ENCODE measurements at places on chromosomes 2 and 18.

GRCh38 chr2:134120406-134120732 is 133.5 kb upstream of the MGAT5 start:
- DNase-seq: no peak

GRCh38 chr2:10478298-10478625 is 30.1 kb upstream of the ODC1 start:
- no peak for DNase-seq

DNA sequence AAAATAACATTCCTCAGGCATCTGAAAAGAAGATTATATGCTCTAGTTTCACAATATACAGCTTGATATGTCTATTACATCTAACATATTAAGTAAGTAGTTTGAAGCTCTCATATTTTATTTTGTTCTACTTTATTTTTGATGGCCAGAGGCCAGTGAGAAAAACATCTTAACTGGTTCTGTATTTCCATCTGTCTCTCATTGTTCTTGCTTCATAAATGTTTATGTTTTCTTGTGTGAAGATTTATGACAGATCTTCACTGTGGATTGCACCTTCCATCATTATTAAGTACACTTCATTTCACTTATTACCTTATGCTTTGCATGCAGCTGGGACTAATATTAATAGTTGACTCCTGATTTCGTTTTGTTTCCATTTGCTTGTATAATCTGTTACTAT is 511.2 kb downstream of the TSN start:
- DNase-seq: no peak

- no peak for DNase-seq
Observed at GRCh38 chr2:23954325-23955014, 14.2 kb downstream of the UBXN2A start.

GRCh38 chr2:120206022-120206581 is 17.1 kb downstream of the TMEM185B start:
- no peak for DNase-seq

GRCh38 chr2:127535422-127535901 is at the start of gene MYO7B:
TSS of gene MYO7B (plus strand) at chr2:127535683. CDS start at chr2:127559723, 24,040 bp downstream.
- no peak for DNase-seq

GRCh38 chr2:197378086-197378485 is 56.7 kb downstream of the SF3B1 start:
- DNase-seq: no peak

GRCh38 chr2:64594226-64594989 is 59.3 kb downstream of the SERTAD2 start:
- no peak for DNase-seq

GRCh38 chr2:235500110-235500760 is 6.4 kb downstream of the AGAP1 start:
- DNase-seq: no peak

DNA sequence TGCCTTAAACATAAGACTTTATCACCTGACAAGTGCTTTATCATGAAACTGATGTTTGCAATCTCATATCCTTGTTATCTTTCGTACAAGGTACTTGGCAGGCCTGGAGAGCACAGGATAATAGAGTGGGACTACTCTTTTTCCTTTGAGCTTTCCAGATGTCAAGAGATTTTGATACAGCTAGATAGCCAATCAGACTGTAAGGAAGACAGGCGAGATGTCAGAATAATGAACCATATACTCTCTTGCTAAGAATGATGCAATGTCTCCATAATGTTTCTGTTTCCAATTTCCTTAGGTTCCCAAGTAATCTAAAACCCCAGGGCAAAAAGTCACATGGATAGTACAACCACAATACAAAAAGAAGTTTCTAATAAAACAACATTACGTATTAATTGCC is 313.1 kb downstream of the PDE11A start:
- DNase-seq: no peak

DNA sequence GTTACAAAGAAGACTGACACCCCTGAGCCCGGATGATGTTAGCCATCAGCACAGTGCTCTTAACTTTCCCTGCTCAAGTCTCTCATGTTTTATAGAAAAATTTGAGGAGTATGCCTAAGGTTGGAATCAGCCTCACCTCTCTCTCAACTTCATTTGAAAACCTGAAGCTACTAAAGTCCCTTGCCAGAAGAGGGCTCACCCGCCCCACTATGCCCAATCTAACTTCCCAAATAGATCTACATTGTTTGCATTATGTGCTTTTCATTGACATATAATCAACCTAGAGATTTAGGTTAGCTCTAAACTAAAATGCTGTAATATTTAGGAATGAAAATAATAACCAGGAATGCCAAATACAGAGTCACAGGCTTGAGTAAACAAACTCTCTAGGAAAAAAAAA is 305.4 kb downstream of the NCKAP5 start:
- DNase-seq: no peak

GRCh38 chr2:217258170-217258569 is 398.3 kb upstream of the TNP1 start:
- no peak for DNase-seq

DNA sequence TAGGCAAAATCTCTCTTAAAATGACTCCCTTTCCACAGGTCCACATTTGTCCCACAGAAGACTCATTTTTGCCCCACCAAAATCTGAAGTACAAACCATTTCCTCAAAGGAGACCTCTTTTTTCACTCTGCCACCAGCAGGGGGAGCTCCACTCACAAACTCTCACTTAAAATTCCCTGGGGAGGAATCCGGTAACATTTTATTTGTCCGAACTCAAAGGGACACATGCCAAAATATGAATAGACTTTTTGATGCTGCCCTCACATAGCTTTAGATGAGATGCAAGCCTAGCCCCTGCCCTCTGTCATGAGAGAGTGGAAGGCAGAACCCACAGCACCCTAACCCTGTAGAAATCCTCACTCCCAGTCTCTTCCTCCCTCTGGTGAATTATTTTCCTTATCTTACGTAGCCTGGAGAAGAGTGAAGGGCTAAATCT is 57.1 kb downstream of the RMDN2 start:
- peak; percentile 56 for DNase-seq
